GM20000 (cell line): ENCODE measurements at places on chromosomes 1 and 21.

GRCh38 chr1:235093013-235093695, 35.5 kb downstream of the TOMM20 start:
- no peak for DNase-seq

DNA sequence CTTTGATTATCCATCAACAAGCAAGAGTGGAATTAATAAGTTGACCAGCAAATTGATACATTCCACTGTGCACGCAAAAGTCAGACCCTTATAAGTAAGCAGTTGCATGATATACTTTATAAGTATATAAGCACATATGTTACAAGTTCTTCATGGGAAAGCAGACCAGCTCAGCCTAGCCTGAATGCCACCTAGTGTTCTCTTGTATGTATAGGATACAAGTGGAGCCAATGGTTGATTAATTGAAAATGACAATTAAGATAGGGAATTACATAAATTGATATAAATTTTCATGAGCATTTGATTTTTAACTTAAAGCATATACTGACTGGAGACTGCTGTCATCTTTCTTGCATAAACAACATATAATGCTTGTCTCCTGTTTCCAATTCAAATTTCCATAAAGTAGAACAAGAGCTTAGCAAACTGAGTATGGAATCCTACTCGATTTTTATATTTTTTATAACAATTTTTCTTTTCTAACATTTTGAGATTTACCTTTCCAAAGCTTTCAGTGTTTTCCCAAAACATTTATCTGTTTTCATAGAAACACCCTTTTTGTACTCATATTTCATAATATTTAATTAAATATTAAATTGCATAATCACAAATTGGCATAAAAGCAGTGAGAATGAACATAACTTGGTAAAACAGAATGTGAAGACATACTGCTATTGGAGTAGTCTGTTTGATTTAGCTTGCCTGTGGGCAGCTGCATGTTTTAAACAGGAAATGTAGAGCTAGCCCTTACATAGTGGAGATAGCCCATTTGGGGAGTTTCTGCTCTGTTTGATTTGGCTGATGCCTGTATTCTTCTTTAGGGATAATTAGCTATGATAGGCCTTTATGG, 62.8 kb downstream of the MAGI3 start:
- peak; percentile 14 for DNase-seq

DNA sequence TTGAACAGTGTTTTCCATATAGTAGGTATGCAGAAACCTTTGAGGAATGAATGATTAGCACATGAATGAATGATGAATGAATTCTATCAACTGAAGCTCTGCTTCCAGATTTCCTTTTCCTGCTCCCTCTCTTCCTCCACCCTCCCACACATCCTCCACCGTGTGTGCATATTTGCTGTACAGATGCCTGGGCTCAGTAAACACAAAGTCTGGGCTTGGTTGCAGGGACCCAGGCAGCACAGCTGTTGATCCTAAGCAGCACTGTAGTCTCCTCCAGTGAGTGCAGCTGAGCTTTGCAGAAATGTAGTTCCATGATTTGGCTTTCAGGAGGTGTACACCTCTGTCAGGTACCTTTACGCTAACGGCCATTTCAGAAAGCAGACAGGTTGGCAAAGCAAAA, 611.7 kb downstream of the NUF2 start:
- DNase-seq = no peak

GRCh38 chr1:171883849-171884248, 42.6 kb downstream of the DNM3 start:
- peak; percentile 14 for DNase-seq

DNA sequence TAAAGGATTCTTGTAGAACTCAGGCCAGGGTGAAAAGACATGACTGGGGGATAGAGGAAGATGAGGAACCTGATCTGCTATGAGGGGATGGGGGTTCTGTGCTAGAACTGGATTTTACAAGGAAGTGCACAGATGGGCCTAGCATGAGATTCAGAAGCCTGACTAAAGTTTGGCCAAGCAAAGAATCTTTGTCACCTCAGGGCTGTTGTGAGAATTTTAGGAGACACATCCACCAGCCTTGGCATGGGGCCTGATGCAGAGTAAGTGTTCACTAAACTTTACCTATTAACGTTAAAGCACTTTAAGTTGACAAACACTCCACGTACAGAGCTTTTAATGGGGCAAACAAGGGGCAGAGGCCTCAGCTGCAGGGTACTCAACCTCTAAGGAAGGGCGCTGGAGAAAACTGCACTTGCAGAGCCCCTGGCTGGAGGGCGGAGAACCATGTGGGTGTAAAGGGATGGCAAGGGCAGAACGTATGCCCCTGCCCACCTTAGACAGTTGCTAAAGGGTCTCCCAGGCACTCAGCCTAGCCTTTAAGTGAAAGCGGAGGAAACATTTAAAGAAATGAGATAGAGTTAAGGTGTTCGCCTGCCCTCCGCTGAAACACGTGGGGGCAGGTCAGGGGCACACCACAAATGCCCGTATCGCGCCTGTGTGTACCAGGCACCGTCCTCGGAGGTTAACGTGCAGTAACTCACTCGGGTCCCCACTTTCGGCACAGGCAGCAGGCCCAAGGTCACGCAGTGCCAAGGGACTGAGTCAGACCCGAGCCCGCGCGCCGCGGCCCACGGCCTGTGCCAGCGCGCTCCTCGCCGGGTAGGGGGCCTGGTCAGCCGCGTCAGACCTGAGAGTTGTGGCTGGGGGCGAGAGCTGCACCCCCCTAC, 990 bp upstream of the MRPS6 start:
- DNase-seq = no peak

GRCh38 chr21:33254766-33255165, 11.4 kb upstream of the IL10RB start:
- no peak for DNase-seq

GRCh38 chr1:192830595-192831246, 21.9 kb downstream of the RGS2 start:
- no peak for DNase-seq

DNA sequence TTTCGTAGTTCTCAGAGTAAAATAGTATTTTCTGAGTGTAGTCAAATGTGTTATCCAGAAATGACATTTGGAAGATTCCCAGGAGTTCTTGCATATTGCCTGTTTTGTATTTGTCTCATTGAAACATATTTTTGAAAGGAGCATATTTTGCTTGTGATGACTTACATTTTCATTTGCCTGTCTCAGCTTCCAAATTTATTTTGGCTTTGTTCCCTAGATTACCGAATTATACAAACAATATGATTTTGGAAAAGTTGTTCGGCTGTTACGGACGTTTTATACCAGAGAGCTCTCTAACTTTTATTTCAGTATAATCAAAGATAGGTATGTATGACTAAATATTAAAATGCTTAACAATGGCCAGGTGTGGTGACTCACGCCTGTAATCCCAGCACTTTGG, 46.0 kb downstream of the IARS2 start:
- no peak for DNase-seq

DNA sequence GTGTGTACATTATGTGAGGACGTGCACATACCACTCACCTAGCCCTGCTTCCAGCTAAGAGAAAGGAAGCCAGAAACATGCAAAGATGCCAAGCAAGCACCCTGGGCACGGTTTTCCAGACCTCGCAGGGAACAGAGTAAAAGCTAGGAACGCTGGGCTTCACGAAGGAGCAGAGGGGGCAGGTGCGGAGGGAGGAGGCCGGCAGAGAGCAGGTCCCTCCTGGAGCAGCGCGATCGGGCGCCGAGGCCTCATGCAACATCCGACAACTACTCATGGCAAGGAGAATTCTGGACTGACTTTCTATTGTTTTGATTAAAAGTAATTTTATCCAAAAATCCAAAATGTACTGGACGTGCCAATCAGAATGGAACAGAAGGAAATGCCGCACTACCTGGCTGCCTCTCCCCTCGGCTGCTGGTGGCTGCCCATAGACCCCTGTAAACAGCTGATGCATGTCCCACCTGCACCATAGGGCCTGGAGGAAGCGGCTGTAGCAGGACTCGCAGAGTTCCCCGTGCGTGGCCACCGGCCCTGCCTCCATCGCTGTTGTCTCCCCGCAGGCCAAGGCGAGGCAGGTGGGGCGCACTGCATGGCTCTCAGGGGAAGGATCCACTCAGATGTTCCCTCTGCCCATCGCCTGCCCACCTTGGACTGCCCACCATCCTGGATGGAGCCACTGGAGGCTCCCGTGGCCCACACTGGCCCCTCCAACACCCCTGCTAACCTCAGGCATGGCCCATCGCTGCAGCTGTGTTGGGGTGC, 93.5 kb downstream of the WDR4 start:
- no peak for DNase-seq

GRCh38 chr21:45285266-45285931, 2.3 kb downstream of the POFUT2 start:
- DNase-seq = no peak

DNA sequence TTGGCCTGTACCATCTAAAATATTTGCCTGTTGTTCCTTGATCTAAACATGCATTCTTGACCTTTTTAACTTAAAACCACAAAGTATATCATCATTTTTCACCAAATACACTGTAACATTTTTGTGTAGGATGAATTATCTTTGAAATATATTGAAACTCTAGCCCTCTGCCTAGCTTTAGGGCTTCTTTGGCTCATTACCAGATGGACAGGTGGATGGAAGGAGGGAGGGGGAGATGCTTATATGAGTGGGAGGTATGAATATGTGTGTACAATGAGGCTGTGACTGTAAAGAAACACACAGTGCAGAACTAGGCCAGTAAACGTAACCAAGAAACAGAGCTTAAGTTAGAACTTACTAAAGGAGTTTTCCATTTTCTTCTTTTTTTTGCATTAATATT, 118.5 kb downstream of the ESRRG start:
- no peak for DNase-seq

- DNase-seq = no peak
Observed at GRCh38 chr1:10471411-10472219, 714 bp downstream of the DFFA start.

- no peak for DNase-seq
Observed at GRCh38 chr1:57616921-57617320, 193.1 kb upstream of the DAB1 start.

GRCh38 chr1:100847361-100848082, 47.1 kb downstream of the EXTL2 start:
- DNase-seq = no peak

- no peak for DNase-seq
Observed at GRCh38 chr1:37137014-37137413, 102.7 kb upstream of the GRIK3 start.

- no peak for DNase-seq
Observed at GRCh38 chr1:109770331-109771095, 6.8 kb upstream of the EPS8L3 start.

GRCh38 chr21:46018615-46019014, 37.0 kb downstream of the COL6A1 start:
- no peak for DNase-seq

- DNase-seq = no peak
Observed at GRCh38 chr1:224619209-224619608, 3.1 kb downstream of the CNIH3 start.

GRCh38 chr1:211944733-211945500, 90.4 kb downstream of the INTS7 start:
- DNase-seq = no peak

DNA sequence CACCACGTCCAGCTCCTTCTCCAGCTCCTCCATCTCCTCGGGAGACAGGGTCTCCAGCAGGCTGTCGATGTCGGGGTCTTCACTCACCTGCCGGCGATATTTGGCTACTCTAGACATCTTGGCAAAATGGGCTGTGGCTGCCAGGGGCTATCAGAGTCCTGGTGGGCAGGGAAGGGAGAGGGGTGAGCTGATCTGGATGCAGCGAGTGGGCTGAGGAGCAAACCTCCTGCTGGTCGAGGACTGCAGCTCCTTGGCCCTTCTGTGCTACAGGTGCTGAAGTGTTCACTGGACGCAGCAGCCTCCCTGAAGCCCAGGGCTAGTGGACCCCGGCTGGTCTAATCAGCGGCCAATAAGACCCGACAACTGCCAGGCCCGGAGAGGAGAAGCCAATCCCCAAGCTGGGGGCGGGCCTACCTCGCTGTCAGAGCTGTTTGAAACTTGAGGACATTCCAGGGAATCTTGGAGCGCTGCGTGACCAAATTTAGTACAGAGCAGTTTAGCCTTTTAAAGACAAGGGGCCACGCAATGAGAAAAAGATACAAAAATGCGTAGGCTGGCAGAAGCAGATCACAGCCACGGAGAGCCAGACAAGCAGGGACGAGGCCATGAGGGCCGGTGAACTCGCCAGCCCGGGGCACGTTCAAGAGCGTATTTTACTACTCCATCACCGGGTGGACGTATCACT, at the start of gene LMOD1:
Gene LMOD1, minus strand, starts transcription at position 325 of the 685 bp plus-strand sequence. Its CDS starts 208 bp downstream, at position 117.
- DNase-seq = no peak

- DNase-seq = no peak
Observed at GRCh38 chr1:19300211-19300610, 11.6 kb upstream of the AKR7A3 start.

- no peak for DNase-seq
Observed at GRCh38 chr1:79633456-79633855, 626.9 kb upstream of the ADGRL4 start.
